ENCODE measurements at places on chromosomes 3 and 15. TPM values are rescaled to one million over a fixed set of nuclear protein-coding genes. Genes with fewer than 3 reads are reported as not detected.

Gene GABRB3
- total RNA-seq: 0.06 TPM

Gene GOLGA8J
- total RNA-seq: not detected

Gene HES1
- not detected for total RNA-seq

Gene SST
- total RNA-seq: not detected

Gene STXBP5L
- not detected for total RNA-seq

Gene SYNM
- total RNA-seq: 13.7 TPM

- H3K27me3 ChIP-seq: no peaks in the 10 kb centered on the region
- DNase-seq: no peak
- H3K4me1 ChIP-seq: no peaks in the 10 kb centered on the region
- H3K4me3 ChIP-seq: no peak overlapping the region
Observed at GRCh38 chr15:89187986-89188514, 33.3 kb downstream of the RLBP1 start.

DNA sequence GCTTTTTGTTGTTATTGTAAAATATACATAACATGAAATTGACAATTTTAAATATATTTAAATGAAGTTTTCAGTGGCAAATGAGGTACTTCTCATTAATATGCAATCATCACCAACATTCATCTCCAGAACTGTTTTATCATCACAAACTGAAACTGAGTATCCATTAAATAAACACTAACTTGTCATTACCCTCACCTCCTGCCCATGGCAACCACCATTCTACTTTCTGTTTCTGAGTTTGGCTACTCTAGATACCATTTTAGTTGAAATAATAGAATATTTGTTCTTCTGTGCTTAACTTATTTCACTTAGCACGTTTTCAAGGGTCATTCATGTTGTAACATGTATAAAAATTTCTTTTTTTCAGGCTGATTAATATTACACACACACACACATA lies 834.3 kb downstream of the PLOD2 start:
- DNase-seq: no peak
- no peaks in the 10 kb centered on the region for H3K4me1 ChIP-seq
- H3K27ac ChIP-seq: no peak overlapping the region

GRCh38 chr15:44325568-44325967 lies 37.0 kb downstream of the GOLM2 start:
- H3K4me3 ChIP-seq: no peak overlapping the region
- H3K36me3 ChIP-seq: peaks cover 3% of the 10 kb centered on the region
- H3K4me1 ChIP-seq: no peaks in the 10 kb centered on the region
- no peaks in the 10 kb centered on the region for H3K27me3 ChIP-seq
- no peak overlapping the region for H3K27ac ChIP-seq
- no peak for DNase-seq

DNA sequence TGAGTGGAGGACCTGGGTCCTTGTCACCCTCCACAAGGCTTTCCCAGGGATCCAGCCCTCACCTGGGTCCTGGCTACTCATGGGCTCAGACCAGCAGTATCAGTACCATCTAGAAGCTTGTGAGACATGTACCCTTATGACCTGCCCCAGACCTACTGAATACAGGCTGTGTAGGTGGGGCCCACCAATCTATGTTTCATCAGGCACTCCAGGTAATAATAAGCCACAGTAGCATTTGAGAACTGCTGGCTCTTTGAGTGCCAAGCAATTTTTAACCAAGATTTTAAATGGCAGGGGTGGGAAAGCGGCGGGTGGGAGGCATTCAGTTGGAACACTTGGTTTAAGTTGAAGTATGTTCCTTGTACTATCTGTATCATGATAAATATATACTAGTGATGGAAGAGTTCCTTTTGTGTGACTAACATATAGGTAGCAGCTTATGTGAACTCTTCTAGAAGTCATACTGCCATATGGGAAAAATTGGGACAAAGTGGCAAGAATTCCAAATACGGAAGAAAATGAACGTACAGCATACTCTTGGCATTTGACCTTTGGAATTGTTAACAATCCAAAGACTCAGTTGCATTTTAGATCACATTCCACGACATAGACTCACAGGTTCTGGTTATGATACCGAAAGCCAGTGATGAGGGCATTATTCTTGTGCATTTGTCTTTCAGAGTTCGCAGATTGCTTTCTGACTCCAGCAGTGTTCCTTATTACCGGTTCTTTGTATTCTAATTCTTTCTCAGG lies 190.4 kb downstream of the GHSR start:
- no peaks in the 10 kb centered on the region for H3K27me3 ChIP-seq
- no peaks in the 10 kb centered on the region for H3K36me3 ChIP-seq
- H3K27ac ChIP-seq: no peak overlapping the region
- no peak overlapping the region for H3K4me3 ChIP-seq
- no peak for DNase-seq

DNA sequence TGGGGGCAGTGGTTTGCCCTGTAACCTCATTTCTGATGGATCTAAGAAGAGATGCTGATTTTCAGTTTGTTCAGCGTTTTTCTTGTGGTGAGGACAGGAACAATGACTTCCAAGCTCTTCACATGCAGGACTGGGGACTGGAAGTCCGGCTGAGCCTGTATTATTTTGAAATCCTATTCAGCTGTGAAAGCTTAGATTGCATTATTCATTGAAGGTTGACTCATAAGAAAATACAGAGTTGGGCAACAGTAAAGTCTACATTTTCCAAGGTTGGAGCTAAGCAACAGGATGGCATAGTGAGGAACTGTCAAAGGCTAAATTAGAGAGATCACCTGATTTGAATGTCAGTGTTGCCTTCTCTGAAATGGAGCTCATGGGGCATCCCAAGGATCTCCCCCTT lies 230.9 kb upstream of the FEZF2 start:
- no peaks in the 10 kb centered on the region for H3K27me3 ChIP-seq
- no peaks in the 10 kb centered on the region for H3K36me3 ChIP-seq
- no peak overlapping the region for H3K4me3 ChIP-seq
- DNase-seq: no peak
- no peaks in the 10 kb centered on the region for H3K4me1 ChIP-seq
- no peak overlapping the region for H3K27ac ChIP-seq

DNA sequence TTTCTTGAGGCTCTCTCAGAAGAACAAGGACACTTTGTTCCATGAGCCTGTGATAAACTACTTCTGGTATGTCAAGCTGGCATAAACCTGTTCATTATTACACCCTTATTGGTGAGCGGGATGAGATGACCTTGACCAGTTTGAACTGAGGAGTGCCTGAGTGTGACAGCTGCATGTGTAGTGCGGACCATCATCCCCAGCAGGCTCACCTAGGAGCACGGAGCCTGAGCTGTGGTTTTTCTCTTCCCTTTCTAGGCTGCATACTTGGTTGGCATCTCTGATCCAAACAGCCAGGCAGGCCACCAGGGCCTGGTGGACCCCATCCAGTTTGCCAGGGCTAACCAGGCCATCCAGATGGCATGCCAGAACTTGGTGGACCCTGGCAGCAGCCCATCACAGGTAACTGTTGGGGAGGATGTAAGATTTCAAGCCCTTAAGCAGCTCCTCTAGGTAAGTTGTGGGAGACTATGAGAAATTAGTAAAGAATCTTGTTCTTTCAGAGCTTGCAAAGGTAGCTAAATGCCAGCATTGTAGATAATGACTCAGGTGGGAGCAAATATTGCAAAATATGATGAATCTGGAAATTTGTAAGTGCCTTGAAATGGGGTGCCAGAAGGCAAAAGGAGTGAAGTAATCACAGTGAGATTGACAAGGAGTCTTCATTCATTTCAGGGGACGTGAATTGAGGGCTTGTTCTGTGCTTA lies 288.9 kb upstream of the TPM1 start:
- DNase-seq: no peak
- H3K4me1 ChIP-seq: no peaks in the 10 kb centered on the region
- no peaks in the 10 kb centered on the region for H3K27me3 ChIP-seq

DNA sequence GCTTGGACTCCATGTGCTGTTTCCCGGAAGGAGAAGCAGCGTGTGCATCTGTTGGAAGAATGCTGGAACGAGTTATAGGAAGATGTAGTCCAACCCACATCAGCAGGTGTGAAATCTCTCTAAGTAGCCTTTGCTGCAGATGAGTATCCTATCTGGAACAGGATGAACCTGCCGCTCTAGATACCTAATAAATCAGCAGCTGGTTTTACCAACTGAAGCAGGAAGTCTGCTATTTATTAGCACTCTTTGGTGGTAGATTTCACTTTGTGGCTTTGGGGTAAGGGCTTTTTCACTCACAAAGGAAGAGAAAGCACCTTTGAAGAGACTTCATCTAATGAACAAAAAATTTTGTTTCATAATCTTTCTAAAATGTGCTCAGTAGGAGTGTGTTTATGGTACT lies 66.4 kb downstream of the DCUN1D1 start:
- DNase-seq: peak; percentile 51
- H3K27me3 ChIP-seq: no peaks in the 10 kb centered on the region
- H3K4me3 ChIP-seq: peak overlapping the region; percentile 28
- H3K36me3 ChIP-seq: peaks cover 4% of the 10 kb centered on the region
- H3K27ac ChIP-seq: no peak overlapping the region

DNA sequence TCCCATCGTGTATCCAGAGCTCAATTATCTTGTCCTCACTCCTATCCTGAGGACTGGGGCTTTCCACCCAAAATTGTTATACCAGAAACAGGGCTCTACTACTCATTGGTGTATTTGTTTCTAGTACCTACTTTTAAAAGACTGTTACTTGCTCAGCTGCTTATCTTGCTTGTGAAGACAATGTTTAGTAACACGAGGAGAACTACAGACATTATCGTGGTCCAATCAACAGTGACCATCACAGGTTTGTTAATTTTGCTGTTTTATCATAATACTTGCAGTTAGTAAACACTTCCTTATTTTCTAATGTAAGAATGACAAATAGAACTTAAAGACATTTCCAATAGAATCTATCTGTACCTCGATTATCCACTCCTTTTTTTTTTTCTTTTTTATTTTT lies 13.5 kb downstream of the LRCH3 start:
- H3K27ac ChIP-seq: no peak overlapping the region
- no peak overlapping the region for H3K4me3 ChIP-seq
- H3K27me3 ChIP-seq: no peaks in the 10 kb centered on the region
- no peak for DNase-seq
- no peaks in the 10 kb centered on the region for H3K36me3 ChIP-seq

GRCh38 chr15:77584201-77584600 lies 48.5 kb downstream of the LINGO1 start:
- H3K27me3 ChIP-seq: no peaks in the 10 kb centered on the region
- no peak overlapping the region for H3K27ac ChIP-seq
- H3K36me3 ChIP-seq: no peaks in the 10 kb centered on the region
- no peak overlapping the region for H3K4me3 ChIP-seq
- no peak for DNase-seq
- H3K4me1 ChIP-seq: no peaks in the 10 kb centered on the region

GRCh38 chr3:182618981-182619591 lies 174.2 kb upstream of the ATP11B start:
- no peaks in the 10 kb centered on the region for H3K27me3 ChIP-seq
- H3K36me3 ChIP-seq: no peaks in the 10 kb centered on the region
- no peak for DNase-seq
- H3K4me3 ChIP-seq: no peak overlapping the region
- H3K27ac ChIP-seq: no peak overlapping the region

DNA sequence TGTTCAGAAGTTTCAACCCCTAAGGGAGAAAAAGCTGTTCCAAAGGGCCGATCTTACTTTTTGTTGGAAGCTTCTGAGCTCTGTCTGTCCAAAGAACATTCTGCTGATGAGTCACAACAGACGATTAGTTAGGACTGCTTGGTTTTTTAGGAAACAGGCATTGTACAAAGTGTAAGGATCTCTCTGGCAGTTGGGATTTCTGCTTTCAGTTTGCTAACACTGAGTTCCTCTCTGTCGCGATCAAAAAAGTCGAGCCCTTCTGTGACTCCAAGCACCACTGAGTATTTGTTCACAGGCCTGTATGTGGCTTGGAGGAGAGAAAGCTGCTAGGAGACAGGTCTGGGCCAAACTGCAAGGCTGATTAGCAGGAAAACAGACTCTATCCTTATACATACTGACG lies 91.8 kb upstream of the PFN2 start:
- no peaks in the 10 kb centered on the region for H3K4me1 ChIP-seq
- no peak overlapping the region for H3K27ac ChIP-seq
- H3K4me3 ChIP-seq: no peak overlapping the region
- H3K27me3 ChIP-seq: no peaks in the 10 kb centered on the region
